ENCODE measurements at places on chromosomes 16 and 17. TPM values are rescaled to one million over a fixed set of nuclear protein-coding genes. Genes with fewer than 3 reads are reported as not detected.

DNA sequence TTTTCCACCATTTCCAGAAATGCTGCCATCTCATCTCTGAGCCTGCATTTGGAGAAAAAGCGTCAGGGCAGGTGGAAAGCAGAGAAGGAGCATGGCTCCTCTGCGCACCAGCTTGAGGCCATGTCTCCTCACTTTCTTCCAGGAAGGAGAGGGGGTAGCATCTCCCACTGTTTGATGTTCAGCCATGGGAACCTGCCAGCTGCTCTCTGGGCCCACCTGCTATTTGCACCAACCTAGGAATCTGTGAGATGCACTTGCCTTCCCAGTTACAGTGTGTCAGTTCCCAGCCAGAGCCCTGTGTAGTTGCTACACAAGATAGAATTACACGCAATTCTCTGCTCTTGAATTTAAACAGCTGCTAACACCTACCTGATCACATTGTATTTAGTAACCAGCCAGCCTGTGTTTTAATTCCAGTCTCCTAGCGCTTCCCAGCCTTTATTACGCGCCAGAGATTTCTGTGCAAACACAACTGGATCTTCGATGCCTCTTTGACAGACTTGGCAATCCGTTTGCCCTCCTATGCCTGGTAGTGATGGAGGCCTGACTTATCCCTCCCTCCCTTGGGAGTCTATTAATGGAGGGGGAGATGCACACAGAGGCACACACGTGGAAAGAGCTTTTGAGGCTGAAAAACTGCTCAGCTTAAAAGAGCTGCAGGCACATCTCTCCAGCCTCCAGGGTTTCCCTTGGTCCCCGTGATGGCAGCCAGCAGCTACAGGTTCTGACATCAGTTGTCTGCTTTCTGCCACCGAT lies 98.1 kb upstream of the SEC14L1 start:
- H3K4me3 ChIP-seq = no peak overlapping the region
- no peaks in the 10 kb centered on the region for H3K36me3 ChIP-seq
- H3K27ac ChIP-seq = no peak overlapping the region
- no peak for DNase-seq
- no peaks in the 10 kb centered on the region for H3K27me3 ChIP-seq

DNA sequence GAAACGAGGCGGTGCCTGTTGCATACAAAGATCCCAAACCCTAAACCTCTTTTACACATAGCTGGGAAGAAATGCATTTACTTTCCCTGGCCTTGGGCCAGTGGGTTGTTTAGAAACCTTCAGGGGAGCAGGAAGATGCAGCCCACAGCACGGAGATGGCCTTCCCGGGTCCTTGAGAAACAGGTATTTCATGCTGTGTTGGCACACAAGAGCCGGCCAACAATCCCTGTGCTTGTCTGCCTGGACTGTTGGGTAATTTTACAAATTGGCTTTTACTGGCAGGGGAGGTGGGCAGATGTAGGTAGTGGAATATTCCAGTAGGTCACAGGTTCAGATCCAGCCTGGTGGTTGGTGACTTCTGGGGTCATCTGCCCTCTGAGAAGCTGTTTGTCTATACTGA lies 148.0 kb downstream of the FOXL1 start:
- no peak for DNase-seq
- H3K36me3 ChIP-seq = no peaks in the 10 kb centered on the region
- peaks cover 54% of the 10 kb centered on the region for H3K27me3 ChIP-seq
- H3K4me1 ChIP-seq = no peaks in the 10 kb centered on the region

GRCh38 chr17:40901981-40902474 lies 17.0 kb upstream of the KRT20 start:
- no peak overlapping the region for H3K27ac ChIP-seq
- H3K4me1 ChIP-seq = peaks cover 5% of the 10 kb centered on the region
- no peaks in the 10 kb centered on the region for H3K27me3 ChIP-seq
- no peak for DNase-seq
- no peaks in the 10 kb centered on the region for H3K36me3 ChIP-seq

DNA sequence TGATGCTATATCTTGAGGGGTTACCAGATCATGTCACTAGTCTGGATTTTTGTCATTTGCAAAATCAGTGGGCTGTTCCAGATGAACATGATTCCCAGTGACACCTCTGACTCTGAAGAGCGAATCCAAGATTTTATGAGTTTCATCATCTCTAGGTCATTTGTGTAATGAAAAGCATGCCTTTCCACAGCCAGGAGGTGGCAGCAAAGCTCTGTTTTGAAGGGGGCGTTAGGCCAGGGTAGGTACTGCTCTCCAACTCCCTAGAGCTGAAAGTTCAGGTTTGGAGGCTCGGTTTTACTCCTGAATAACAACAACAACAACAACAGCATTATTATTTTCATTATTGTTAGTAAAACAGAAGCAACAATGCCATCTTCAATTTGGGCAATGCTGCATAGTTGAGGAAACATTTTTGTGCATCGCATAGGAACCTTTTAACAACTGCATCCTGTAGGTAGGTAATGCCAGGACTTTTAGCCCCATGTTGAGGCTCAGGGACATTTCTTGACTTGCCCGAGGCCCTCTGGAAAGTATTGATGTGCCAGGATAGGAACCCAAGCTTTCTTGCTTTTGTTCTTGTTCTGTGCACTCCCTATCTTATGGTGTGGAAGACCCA lies 77.0 kb downstream of the MYH13 start:
- no peaks in the 10 kb centered on the region for H3K4me1 ChIP-seq
- H3K36me3 ChIP-seq = no peaks in the 10 kb centered on the region
- no peak overlapping the region for H3K27ac ChIP-seq

GRCh38 chr17:56178203-56178602 lies 24.9 kb downstream of the ANKFN1 start:
- H3K4me1 ChIP-seq = no peaks in the 10 kb centered on the region
- H3K36me3 ChIP-seq = no peaks in the 10 kb centered on the region
- H3K27ac ChIP-seq = no peak overlapping the region
- H3K4me3 ChIP-seq = no peak overlapping the region

DNA sequence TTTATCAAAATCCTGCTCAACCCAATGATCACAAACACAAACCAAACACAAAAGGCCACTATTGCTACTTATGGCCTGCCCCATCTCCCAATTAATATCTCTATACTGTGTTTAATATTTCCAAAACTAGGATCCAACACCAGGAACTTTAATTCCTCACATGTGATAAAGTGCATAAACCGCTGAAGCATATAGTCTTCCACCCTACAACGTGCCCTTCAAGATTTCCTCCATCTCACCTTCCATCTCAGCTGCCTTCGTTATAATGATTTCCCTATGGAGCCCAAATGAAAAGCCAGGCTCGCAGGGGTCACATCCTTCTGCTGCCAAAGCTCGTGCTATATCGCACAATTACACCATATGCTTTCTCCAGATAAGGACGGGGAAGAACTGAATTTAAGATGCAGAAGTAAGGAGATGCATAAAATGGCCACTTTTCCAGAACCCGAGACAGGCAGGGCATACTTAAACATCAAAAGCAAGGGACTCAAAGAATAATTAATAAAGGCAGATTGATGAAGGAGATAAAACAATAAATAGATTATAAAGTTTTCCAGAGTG lies 1.8 kb downstream of the MYH10 start:
- no peak overlapping the region for H3K27ac ChIP-seq
- no peaks in the 10 kb centered on the region for H3K36me3 ChIP-seq
- H3K4me1 ChIP-seq = peaks cover 24% of the 10 kb centered on the region
- H3K4me3 ChIP-seq = peak overlapping the region; percentile 98
- DNase-seq = no peak
- no peaks in the 10 kb centered on the region for H3K27me3 ChIP-seq

DNA sequence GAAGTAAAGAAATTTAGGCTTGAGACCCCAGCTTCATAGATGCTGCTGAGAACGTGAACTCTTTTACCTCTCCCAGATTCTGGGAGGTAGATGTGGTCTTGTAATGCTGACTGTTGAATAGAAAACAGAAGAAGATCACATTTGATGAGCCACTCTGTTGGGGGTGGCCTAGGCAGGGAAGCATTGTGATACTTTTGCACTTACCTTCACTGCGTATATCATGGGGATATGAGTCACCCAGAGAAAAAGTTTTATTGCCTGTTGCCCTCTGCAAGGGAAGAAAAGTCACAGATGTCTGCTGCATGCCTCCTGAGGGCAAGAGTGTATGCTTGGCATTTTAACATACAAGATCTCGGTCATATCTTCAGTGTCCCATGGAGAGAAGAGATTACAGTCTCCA lies 365.4 kb downstream of the SNX29 start:
- no peaks in the 10 kb centered on the region for H3K4me1 ChIP-seq
- no peak for DNase-seq
- H3K36me3 ChIP-seq = no peaks in the 10 kb centered on the region
- no peak overlapping the region for H3K27ac ChIP-seq
- no peak overlapping the region for H3K4me3 ChIP-seq
- H3K27me3 ChIP-seq = peaks cover 5% of the 10 kb centered on the region

- DNase-seq = no peak
- H3K27me3 ChIP-seq = no peaks in the 10 kb centered on the region
- H3K36me3 ChIP-seq = no peaks in the 10 kb centered on the region
- no peak overlapping the region for H3K27ac ChIP-seq
- peaks cover 7% of the 10 kb centered on the region for H3K4me1 ChIP-seq
- no peak overlapping the region for H3K4me3 ChIP-seq
Measured at GRCh38 chr17:66230922-66231591, 1.8 kb upstream of the APOH start.

DNA sequence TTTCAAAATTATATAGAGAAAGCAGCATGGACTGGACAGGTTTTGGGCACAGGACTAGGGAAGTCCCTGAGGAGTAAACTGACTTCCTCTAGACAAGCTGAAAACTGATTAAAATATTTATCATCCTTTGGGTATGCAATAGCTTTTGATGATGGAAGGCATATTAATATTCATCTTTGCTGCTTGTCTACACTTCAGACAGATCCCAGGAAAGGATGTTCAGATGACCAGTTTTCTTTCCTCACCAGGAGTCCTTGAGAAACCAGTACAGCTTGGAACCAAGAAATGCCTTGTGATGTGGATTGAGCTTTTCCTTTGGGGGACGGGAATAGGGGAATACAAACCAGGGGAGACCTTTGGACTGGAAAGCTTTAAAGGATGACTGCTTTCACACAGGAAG lies 195.5 kb downstream of the FTO start:
- H3K36me3 ChIP-seq = no peaks in the 10 kb centered on the region
- H3K27ac ChIP-seq = no peak overlapping the region
- H3K4me3 ChIP-seq = no peak overlapping the region
- H3K27me3 ChIP-seq = no peaks in the 10 kb centered on the region

Gene DPEP1
- 0.52 TPM for total RNA-seq

Gene RAMP2
- 3.8 TPM for total RNA-seq

Gene RNF43
- total RNA-seq = 0.04 TPM

Measured in A673 (cell line).